GM10248 (cell line): ENCODE measurements at places on chromosomes 11 and 22.
A peak's percentile ranks its signal among the peaks of the same experiment; 100 is the strongest.

- DNase-seq = peak; percentile 43
Observed at GRCh38 chr22:25402160-25402500, 162.3 kb upstream of the GRK3 start.

- DNase-seq = no peak
Observed at GRCh38 chr22:40665312-40665711, 14.0 kb upstream of the MCHR1 start.

GRCh38 chr11:112291191-112291590 is 30.5 kb upstream of the PLET1 start:
- DNase-seq = no peak

DNA sequence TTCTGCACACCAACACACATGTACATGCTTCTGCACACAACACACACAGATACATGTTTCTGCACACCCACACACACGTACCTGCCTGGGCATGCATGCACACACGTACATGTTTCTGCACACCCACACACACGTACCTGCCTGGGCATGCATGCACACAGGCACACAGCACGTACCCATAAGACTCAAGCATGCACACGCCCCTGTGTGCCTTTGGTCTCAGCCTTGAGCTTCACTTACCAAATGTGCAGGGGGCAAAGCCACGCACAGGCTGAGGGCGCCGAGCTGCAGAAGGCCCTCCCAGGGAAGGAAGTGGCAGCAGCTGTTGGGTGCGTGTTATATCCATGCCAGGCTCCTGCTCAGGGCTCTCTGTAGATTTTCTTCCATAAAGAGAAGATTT is 34.7 kb upstream of the SMIM38 start:
- no peak for DNase-seq

DNA sequence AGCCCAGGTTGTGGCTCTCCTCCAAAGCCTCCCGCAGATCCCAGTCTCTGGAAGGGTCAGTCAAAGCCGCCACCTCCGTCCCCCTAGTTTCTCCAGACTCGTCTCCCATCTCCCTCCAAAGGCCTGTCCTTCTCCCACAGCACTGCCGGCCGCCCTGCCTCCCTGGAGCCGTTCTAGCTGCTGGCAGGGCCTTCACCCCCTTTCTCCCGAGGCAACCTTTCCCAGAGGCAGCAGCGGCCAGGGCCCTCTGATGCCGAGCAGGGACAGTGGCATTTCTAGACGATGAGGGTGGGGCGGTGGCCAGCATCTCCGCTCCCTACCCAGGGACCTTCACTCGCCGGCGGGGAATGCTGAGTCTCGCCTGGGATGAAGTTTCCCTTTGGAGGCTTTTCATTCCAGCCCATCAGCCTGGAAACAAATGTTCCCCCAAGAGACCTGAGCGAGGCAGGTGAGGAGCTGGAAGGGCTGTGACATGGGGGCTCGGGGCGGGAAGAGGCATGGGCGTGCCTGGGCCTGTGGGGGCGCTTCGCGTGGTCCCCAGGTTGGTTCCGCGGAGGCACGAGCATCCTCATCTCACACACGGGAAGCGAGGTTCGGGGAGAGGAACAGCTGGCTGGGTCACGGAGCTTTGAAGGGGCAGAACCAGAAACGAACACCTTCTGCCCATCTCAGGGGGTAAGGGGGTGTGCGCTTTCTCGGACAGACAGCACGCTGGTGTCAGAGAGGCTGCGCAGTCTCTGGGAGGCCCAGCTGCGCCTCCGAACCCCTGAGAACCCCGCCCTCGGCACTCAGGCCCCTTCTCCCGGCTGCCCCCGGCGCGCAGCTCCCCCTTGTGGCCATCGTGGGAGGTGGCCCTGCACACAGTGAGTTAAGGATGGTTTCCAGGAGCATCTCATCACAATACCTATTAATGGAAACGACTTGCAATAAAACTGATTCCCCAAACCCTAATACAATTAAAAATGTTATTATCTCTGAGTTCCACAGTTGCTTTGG is 18.1 kb upstream of the KLHL35 start:
- DNase-seq = peak; percentile 46

- DNase-seq = peak; percentile 24
Observed at GRCh38 chr22:26828311-26828710, 170.9 kb downstream of the MIAT start.

DNA sequence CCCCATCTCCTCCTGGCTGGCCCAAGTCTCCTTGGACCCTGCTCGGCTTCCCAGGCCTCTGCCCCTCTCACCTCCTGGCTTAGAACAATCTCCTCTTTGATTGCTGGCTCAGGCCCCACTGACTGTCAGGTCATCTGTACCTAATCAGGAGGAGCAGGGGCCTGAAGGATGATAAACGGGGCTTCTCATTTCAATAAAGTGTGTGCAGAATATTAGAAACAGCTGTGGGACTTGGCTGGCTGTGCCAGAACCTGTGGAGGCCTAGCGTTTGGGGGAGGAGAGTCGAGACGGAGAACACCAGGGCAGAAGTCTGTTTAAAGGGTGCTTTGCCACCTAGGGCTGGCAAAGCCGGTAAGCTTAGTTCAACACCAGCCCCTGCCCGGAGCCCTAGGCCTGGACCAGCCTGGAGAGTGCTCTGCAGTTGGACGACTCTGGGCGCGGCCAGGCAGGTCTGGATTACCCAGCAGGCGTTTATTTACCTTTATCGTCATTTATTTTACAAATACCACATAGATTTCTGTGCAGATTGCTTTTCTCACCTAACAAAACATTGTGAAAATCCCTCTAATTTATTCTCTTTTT is 10.1 kb upstream of the VSIG10L2 start:
- DNase-seq = no peak

GRCh38 chr22:25357132-25357455 is 137.7 kb downstream of the CRYBB2 start:
- no peak for DNase-seq

DNA sequence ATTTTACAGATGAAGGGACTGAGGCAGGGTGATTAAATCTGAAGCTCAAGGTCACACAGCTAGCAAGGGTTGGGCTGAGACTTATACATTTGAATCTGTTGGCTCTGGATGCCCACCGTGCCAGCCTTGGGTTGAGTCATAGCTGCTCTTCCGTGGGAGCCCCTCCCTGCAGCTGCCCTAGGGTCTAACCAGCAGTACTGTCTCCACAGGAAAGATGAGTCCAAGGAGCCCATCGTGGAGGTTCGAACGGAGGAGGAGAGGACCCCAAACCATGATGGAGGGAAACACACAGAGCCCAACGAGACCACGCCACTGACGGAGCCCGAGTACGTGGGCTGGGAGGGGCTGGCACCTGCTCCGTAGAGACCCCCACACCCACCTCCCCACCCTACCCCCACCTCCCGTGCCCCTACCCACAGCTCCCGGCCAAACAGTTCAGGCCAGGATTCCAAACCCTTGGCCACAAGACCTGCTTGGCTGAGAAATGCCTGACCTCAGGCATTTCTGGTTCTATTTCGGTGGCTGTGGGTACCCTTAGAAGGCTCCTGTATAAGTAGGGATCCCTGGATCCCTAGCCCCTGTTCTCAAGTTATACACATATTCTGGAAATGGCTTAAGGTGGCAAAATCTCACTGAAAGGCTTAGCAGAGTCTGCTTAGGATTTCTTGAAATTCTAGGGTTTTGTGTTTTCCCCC is 42.7 kb upstream of the TTC12 start:
- DNase-seq = no peak
